ENCODE measurements at places on chromosomes 12 and 14.

GRCh38 chr12:72369423-72369959, 97.3 kb downstream of the TRHDE start:
- DNase-seq, result no peak

- no peak for DNase-seq
Observed at GRCh38 chr14:76497550-76498462, 121.9 kb downstream of the ESRRB start.

DNA sequence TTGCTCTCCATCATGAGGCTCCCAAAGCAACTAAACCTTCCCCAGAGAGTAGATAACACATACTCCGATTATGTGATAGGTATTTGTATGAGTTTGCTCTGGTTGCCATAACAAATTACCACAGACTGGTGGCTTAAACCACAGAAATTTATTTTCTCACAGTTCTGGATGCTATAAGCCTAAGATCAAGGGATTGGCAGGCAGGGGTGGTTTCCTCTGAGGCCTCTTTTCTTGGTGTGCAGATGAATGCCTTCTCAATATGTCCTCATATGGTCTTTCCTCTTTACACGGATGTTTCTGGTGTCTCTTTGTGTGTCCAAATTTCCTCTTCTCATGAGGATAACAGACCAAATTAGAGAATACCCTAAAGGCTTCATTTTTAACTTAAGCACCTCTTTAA, 285.8 kb upstream of the GRIP1 start:
- no peak for DNase-seq

DNA sequence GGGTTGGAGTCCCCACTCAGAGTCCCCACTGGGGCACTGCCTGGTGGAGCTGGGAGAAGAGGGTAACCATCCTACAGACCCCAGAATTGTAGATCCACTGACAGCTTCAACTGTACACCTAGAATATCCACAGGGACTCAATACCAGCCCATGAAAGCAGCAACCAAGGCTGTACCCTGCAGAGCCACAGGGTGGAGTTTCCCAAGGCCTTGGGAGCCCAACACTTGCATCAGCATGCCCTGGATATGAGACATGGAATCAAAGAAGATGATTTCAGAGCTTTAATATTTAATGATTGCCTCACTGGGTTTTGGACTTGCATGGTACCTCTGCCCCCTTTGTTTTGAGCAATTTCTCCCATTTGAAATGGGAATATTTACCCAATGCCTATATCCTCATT, 80.4 kb downstream of the RASSF9 start:
- DNase-seq, result no peak

- no peak for DNase-seq
Observed at GRCh38 chr14:68427550-68427890, 365.3 kb downstream of the ZFP36L1 start.

DNA sequence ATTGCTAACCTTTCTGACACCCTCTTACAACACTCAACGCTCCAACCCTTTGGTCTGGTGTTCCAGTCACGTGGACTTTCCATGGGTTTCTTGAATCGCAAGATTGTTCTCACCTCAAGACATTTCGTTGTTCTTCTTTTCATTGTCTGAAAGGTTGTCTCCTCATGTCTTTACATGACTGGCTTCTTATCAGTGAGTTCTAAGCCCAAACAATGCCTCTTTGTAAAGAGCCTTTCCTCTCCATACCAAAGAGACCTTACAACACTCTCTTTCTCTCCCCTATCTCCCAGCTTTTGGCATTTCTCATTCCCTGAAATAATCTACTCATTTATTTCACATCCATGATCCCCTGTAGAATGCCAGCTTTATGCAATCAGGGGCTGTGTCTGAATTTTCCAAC, 1144.8 kb downstream of the AACS start:
- no peak for DNase-seq

- peak; percentile 13 for DNase-seq
Observed at GRCh38 chr12:89494411-89495231, 30.0 kb downstream of the GALNT4 start.

GRCh38 chr12:104471336-104471735, 14.6 kb downstream of the CHST11 start:
- no peak for DNase-seq

DNA sequence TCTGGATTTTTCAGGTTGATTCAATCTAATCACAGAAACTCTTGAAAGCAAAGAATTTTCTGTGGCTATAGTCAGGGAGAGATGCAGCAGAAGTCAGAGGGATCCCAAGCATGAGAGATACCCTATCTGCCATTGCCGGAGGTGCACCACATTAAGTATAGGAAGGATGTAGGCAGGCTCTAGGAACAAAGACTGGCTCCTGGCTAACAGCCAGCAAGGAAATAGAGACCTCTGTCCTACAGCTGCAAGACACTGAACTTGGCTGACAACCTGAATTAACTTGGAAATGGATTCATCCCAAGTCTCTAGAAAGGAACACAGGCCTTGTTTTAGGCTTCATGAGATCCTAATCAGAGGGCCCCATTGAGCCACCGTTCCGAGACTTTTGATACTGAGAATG, 364.9 kb upstream of the FLRT2 start:
- DNase-seq, result no peak

DNA sequence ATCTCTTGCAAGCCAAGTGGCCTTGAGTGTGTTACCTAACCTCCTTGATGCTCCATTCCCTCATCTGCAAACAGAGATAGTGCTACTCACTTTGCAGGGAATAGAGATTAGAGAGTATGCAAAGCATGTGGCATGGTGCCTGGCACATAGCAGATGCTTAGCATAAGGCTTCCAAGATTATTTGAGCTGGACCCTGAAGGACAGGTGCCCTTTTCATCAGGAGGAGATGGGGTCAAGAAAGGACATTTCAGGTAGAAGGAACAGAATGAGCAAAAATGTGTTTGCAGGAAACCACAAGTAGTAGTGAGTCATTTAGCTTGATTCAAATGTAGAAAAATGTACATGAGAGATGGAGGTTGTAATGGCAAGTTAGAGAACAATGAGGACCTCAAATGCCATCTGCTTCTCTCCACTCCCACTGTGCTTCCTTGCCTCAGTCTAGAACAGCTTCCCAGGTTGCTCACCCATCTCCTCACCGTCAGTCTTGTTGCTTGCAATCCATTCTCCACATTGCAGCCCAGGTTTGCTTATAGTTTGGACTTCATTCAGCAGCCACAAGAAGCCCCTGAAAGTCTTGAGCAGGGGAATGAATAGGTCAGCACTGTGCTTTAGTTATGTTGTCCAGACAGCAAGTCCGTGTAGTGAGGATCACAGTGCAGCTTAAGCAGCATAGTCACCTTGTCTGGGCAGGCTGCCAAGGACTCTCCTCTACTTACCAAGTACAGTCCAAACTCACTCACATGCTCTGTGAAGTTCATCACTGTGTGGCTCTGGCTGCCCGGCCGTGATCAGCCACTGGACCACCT, 536.3 kb upstream of the CCDC196 start:
- no peak for DNase-seq

- no peak for DNase-seq
Observed at GRCh38 chr14:30610787-30611343, 11.3 kb upstream of the SCFD1 start.

DNA sequence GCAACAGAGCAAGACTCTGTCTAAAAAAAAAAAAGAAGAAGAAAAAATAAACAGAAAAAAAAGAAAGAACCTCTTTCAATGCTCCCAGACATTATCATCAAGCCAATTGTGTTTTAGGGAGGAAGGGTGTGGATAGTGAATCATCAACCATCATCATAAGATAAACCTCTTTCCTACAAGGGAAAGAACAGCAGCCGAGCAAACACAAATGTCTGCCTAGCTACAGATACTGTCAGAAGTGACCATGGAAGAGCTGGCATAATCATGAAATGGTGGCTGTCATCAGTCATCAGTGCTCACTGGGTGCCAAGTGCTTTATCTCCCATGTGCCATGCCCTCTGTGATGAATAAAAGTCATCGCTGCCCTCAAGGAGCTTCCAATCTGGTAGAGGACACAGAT, 46.6 kb downstream of the SLC17A8 start:
- DNase-seq, result no peak

GRCh38 chr14:74977164-74977900, 21.9 kb upstream of the PGF start:
- DNase-seq, result no peak

Data from GM04504 (cell line).